ENCODE measurements at places on chromosomes 1 and 21.

GRCh38 chr1:98181036-98181764 lies 260.4 kb upstream of the DPYD start:
- DNase-seq = no peak

DNA sequence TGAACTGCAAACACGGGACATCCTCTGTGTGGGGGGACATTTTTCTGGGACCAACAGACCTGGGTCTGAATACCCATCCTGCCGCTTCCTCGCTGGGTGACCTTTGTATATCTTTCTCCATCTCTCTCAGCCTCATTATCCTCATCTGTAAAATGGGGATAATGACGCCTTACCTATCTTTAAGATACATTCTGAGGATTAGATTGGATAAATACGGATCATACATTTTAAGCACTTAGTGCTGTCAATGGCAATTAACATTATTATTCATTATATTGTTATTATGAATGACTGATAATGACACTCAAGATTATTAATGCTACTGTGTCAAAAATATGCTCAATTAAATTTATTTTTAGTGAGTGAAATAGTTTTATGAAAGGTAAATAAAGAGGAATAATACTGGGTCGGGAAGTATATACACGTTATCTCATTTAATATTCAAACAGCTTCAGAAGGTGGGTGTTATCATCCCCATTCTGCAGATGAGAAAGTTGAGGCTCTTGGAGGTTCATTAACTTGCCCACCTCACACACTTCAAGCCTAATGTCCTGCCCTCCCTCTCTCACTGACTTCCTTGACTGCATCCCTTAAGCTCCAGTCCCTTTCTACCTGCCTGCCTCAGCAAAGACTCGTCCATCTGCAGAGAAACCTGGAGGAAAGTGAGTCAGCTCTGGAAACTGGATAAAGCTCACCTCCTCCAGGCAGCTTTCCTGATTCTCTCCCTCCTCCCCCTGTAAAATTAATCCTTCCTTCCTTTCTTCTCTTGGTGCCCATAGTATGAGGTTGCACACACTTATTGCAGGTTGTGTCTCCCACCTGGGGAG lies 120.7 kb upstream of the JUN start:
- DNase-seq = no peak

DNA sequence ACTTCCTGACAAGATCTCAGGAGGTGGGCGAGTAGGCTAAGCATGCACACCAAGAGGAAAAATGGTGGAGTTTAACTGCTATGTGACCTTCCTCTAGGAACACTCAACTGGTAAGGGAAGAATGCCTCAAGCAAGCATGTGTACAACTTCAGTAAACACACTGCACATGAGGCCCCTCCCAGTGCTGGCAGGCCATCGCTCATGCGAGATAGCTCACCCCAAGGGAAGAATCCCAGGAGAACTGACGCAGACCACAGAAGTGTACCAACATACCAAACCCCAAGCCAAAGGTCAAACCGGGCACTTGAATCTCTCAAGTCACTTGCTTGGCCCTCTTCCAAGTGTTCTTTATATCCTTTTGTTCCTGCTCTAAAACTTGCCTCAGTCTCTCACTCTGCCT lies 40.5 kb upstream of the GALNT2 start:
- DNase-seq = no peak

DNA sequence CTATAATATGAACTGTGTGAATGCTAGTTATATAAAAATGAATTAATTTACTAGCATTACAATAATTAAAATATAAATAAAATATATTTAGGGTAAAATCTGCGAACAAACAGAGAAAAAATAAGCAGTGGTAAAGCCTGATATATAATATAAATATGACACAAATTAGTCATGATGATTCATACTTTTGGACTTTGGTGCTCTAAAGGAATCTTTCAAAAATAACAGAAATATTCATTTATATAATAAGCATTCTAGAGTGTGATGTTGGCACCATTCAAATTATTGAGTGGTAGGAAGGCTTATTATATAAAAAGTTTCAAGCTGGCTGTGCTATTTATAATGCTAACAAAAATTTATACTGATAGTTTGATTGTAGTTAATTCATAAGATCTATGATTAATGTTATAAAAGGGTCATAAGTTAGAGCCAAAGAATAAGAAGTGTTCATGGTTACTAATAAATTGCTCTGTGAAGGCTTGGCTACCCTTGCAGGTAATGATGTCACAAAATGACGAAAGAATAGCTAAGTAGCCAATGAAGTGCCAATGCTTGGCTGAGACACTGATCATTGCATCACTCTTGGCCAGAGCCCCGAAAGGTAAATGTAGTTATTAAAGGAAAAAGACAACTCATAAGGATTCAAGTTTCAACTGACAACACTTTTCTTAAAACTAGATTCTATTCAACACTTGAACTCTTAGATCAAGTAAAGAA lies 108.7 kb downstream of the USH2A start:
- no peak for DNase-seq

GRCh38 chr1:48756683-48757316 lies 19.9 kb downstream of the BEND5 start:
- no peak for DNase-seq

DNA sequence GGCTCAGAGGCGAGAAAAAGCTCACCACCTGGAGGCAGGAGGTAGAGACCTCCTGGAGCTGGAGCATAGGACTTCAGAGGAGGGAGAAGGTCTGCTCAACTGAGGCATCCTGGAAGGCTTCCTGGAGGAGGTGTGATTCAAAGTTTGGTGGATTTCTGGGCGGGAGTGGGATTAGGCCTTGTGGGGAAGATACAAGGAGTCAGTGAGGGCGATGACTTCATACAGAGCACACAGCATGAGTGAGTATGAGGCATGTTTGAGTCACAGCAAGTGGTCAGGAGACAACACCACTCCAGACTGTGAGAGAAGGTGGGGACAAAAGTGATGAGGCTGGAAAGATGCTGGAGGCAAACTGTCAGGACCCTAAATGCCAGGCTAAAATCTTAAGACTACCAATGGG lies 77.6 kb downstream of the MATN1 start:
- DNase-seq = no peak

- no peak for DNase-seq
These were observed 100.0 kb downstream of the ELAVL4 start for GRCh38 chr1:50208756-50209155.

DNA sequence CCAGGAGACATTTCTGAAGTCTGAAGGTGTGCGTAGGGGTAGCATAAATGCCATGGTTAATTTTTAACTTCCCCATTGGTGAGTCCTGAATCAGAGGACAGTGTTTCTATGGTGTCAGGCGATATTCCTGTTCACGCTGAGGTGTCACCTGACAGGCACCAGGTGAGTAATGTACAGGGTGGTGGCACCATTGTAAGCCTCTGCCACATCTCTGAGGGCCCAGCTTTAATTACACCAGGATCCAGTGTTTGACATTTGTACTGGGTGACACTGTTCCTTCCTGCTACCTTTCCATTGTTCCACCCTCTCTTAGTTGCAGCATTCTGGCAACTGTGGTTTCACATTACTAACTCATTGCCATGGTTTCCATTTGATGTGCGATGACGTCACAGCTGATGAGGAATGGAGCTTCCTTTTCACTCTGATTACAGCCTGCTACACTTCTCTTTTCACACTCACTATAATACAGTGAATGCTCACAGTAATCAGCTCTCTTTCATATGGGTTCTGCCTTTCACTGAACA lies 40.6 kb upstream of the MARK1 start:
- DNase-seq = no peak

DNA sequence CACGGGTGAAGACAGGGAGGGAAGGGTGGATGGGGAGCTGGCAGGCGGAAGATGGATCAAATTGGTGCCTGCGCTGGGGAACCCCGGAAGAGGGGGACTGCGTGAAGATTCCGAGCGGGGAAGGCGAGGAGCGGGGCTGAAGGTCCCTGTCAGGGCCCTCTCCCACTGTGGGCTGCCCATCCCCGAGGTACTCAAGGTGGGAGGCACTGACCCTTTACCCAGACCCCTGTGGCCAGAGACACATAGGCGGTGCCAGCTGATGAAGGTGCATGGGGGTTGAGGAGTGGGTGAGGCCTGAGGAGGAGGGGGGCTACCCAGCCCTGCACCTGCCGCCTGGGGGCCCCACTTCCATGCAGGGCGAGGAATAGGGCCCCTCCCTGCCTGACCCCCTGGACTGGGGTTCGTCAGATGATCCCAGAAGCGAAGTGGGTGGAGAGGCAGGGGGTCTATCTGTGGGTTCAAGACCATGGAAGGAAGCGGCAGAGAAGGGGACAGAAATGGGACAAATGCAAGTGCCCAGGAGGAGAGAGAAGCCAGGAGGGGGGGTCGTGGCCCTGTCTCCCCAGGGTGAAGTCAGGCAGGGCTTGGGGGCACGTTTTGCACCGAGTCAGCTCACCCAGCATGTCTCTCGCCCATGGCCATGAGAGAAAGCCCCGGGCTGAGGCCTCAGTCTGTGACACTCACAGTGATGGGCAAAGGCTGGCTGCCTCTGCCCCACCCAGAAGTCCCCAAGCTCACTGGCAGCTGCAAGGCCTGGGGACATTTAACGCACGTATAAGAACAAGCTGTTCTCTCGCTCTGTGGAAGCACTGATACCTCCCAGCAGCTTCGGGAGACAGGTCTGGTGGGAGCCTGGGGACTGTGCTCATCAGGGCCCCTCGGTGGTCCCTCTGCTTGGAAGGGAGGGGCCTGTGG lies 7.0 kb upstream of the MMEL1 start:
- DNase-seq = no peak

GRCh38 chr1:64042331-64043100 lies 160.9 kb upstream of the UBE2U start:
- DNase-seq = no peak

DNA sequence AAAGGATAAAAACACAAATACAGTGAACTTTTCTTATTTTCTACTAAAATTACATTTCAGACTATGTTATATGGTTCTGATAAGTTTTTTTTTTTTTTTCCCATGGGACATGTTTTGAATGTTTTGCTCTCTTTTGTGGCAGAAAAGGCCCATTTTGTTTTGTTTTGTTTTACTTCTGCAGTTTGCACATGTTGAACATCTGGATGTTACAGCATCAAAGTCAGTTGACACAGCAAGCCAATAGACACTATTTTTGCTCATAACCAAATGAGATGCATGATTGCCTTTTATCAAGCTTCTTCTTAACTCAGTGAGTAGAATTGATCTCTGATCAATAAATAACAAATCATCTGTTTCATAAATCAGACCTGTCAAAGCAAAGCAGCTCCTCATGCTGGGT lies 904.2 kb downstream of the ADGRL2 start:
- no peak for DNase-seq

DNA sequence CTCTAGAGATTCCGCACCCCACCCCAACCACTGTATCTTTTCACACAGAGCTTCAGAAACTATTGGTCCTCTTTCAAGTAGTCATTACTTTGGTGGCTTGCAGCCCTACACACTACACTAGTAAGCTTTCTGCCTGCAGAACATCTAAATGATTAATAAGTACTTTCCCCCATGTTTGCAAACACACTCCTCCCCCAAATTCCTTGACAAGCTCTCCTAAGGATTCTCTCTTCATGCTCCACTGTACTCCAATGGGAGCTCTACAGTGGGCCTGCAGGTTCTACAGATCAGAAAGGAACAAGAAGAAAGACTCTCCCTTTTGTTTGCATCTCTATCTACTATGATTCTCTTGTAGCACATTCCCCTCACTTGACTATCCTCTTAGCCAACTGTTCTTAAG lies 16.3 kb upstream of the NUF2 start:
- DNase-seq = no peak

GRCh38 chr1:26700711-26701110 lies 4.9 kb downstream of the ARID1A start:
- no peak for DNase-seq

DNA sequence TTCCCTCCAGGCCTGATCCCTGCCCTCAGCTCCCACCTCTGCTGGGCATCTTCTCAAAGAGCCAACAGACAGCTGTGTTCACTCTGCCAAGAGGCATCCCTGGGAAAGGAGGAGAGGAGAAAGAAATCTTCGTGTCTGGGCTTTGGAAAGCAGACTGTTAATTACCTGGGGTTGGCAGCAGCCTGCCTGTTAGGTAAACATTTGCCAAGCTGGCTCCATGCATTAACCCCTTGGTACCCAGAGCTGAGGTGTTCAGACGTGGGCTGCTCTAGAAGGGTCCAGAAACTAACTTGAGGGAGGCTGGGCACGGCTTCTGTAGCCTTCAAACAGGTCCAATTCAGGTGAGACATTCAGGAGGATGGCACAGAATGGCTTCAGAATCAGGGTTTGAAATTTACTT lies 8.7 kb upstream of the EXTL1 start:
- no peak for DNase-seq

DNA sequence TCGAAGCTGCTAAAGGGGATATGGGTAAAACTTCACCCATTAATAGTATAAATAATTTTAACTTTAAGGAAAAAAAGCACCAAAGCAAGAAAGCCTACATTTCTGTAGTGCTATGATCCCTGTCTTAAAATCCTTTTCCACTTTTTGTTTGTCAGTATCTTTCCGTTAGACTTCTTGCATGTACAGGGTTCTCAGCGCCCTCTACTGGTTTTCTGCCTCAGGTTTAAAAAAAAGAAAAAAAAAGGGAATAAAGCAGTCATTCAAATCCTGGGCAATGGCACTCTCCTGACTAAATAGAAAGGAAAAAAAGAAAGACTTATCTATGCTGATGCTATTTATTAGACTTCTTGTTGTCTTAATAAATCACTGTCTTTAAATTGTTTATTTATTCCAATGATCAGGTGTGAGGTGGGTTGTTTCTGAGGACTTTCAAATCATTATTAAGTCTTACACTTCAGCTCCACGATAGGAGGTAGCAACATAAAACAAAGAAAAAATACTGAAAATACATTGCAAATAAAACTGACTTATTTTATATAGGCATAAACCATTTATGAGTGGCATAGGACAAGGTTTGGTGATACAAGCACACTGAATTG lies 475.4 kb upstream of the NR5A2 start:
- DNase-seq = peak; percentile 41

- DNase-seq = no peak
These were observed 109.4 kb upstream of the GUCA2B start for GRCh38 chr1:42043811-42044210.

GRCh38 chr1:174276087-174276486 lies 116.8 kb downstream of the RABGAP1L start:
- no peak for DNase-seq

DNA sequence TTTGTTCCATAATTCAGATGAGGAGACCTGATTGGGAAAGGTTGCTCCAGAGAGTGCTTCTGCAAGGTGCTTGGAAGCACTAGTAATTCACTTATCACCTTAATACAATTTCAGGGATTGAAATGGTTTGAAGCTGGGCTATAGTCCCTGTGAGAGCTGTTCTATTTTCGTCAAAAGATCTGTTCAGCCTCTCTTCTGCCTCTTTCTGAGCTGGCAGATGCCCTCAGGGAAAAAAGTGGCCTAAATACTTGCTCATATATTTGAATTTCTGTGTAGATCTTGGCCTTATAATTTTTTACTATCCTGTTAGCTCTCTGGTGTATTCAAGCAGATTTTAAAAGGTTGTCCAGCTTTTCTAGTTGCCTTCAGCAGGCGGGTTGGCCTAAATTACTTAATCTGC lies 22.3 kb downstream of the C1orf146 start:
- DNase-seq = no peak

GRCh38 chr1:197841883-197842553 lies 60.4 kb upstream of the C1orf53 start:
- DNase-seq = no peak

DNA sequence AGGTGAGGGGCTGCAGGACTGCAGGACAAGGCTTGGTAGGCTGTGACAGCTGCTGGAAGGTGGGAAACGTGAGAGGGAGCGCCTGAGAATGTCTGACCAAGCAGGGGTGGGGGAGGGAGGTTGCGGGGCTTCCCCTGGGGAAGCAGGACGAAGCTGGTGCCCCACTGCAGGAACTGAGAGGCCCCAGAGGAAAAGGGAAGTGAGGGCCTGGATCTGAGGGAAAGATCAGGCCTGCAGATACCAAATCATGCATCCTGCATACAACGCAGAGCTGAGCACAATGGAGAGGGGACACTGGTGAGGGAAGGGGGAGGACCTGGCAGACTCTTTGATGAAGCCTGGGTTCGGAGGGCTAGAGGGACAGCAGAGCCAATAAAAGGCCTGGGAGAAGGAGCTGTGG lies 65.7 kb upstream of the BACE2 start:
- DNase-seq = no peak
